ENCODE measurements at places on chromosomes 2 and 18.

DNA sequence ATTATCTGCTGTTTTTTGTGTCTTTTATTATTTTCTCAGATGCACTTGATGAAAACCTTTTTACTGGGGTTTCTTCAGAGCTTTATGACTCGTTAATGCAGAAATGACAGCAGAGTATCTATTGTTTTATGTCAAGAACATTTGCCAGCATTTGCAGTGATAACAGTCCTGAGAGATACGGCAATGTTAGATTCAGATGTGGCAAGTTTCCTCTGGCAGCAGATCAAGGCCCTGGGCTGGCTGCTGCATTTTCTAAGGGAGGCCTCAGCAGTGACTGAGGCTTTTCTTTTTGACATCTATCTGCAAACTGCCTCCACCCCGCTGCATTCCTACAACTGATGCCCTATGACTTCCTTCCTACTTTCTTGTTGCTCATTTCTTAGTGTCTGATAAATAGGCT lies 40.2 kb downstream of the EFEMP1 start:
- no peak for DNase-seq

- no peak for DNase-seq
Measured at GRCh38 chr18:6677086-6677485, 52.4 kb upstream of the ARHGAP28 start.

DNA sequence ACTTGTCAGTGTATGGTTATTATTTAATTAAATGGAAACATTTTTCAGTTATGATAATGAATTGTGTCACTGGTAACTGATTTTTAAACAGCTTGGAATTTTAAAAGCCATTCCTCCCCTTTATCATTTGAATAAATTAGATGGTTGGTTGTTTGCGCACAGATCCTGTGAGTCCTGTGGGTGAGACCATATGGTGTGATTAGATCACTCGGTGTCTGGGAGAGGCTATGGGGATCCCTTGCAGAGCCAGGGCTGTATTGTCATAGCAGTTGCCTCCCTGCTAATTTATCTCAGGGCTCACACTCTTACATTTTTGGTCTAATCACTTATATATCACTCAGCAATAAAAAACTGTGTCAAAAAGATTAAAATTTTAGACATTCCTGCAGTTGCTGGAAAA lies 133.5 kb downstream of the ASXL3 start:
- peak; percentile 91 for DNase-seq

DNA sequence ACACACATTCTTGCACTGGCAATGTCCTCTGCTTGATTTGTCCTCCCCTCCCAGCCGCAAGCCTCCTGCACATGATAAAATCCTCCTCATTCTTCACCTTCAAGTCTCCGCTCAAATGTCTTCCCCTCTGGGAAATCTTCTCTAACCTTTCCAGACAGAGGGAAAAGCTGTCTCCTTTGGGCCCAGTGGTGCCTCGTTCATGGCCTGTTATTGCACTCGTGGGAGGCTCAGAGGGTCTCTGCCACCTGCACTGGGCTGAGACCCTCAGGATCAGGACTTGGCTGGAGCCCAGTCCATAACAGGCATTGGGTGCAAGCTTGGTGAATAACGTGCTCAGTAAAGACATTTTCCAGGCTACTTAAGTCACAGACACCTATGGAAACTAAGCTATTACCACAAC lies 68.6 kb downstream of the PTGR3 start:
- no peak for DNase-seq

GRCh38 chr2:12047761-12048160 lies 301.3 kb downstream of the LPIN1 start:
- DNase-seq: no peak

- DNase-seq: no peak
Measured at GRCh38 chr2:128316777-128317180, 1.9 kb downstream of the HS6ST1 start.

GRCh38 chr2:205717999-205718398 lies 35.7 kb downstream of the NRP2 start:
- no peak for DNase-seq

DNA sequence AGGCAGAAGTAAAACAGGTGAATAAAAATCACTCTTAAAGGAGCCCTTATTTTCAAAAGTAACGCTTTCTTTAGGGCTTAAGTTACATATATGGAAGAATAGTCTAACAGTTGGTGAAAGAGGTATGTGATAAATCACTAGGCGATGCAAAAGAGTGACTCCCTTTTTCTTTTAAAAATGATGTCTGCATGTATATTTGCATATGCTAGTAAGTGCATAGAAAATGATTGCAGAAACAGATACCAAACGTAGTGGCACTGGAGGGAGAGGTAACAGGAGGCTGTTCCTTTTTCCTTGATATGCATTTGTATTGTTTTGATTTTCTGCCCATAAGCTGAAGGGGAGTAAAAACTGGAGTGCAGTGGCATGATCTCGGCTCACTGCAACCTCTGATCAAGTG lies 158.3 kb downstream of the PRPF40A start:
- peak; percentile 58 for DNase-seq

DNA sequence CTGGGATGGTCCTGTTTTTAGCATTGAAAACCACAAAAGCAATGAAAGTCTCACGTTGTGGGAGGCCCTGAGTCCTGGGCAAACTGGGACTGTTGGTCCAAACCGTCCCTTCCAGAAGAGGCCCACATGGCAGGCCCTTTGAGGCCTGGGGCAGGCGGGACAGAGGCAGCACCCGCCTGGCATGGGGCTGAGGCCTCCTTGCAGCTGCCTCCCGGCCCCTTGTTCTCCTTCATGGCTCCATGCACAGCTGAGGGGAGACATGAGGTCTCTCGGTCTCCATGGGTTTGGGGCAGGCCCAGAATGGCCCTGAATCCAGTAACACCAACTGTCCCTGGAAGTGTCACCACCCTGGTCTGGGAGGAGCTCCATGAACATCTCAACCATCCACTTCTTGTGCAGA lies 61.9 kb downstream of the RRM2 start:
- DNase-seq: no peak

DNA sequence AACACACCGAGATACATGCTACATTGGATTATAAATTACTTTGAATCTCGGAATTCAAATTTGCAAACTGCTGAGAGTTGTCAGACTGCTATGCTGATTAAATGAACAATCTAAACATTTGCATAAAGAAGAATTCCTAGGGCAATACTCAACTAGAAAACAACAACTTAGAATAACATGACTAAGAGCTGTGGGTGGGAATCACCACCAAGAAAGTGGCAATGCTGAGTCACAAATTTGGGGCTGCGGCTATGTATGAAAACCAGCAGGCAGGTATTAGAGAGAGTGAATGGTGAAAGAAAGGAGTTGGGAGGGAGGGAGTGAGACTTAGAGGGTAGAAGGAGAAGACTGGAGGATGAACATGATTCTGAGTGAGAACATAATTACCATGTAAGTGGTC lies 559.5 kb downstream of the PIK3C3 start:
- DNase-seq: no peak

- DNase-seq: no peak
Measured at GRCh38 chr2:13014783-13015182, 298.0 kb downstream of the TRIB2 start.
